Activated CD4-positive, alpha-beta T cell treated with anti-CD3 and anti-CD28 coated beads, Interleukin-2, amount 10 ng/mL, durations not matched to agents 24 days and 14 days (primary cell): ENCODE measurements at places on chromosomes 4 and X. TPM values are rescaled to one million over a fixed set of nuclear protein-coding genes. Genes with fewer than 3 reads are reported as not detected.
A peak's percentile ranks its signal among the peaks of the same experiment; 100 is the strongest.

DNA sequence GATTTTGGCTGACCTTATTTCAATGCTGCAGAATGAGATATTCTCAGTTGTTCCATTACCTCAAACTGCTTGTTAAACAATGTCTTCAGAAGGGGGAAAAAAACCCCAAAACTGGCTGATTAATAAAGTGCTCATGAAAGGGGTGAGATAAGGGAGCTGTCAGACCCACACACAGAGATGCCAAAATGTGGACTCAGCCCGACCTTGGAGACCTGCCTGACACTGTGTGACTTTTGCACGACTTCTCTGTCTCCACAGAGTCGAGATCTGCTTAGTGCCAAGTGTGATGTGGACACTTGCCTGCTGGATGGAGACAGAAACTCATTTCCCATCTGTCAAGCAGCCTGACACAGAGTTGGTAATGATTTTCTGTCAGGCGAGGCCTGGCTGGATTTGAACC, 31.5 kb downstream of the REELD1 start:
- H3K4me1 ChIP-seq = peaks cover 31% of the 10 kb centered on the region
- DNase-seq = no peak
- no peaks in the 10 kb centered on the region for H3K36me3 ChIP-seq
- H3K27ac ChIP-seq = peak overlapping the region; percentile 7

DNA sequence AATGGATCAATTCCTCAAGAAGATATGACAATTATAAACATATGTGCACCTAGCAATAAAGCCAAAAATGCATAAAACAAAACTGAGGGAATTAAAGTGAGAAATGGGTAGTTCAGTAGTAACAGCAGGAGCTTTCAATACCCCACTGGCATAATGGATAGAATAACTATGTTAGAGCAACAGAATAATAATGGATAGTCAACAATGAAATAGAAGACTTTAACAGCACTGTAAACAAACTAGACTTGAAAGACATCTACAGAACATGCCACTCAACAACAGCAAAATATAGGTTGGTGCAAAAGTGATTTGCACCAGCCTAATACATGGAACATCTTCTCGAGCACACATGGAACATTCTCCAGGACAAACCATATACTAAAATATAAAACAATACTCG, 20.0 kb upstream of the MBNL3 start:
- H3K27ac ChIP-seq = no peak overlapping the region
- H3K27me3 ChIP-seq = peaks cover 11% of the 10 kb centered on the region
- no peak for DNase-seq
- H3K36me3 ChIP-seq = no peaks in the 10 kb centered on the region

GRCh38 chr4:154457471-154457870, 34.1 kb downstream of the DCHS2 start:
- no peak overlapping the region for H3K27ac ChIP-seq
- no peaks in the 10 kb centered on the region for H3K36me3 ChIP-seq
- no peak for DNase-seq
- H3K27me3 ChIP-seq = peaks cover 11% of the 10 kb centered on the region
- no peak overlapping the region for H3K4me3 ChIP-seq

RAB9B gene
- 0.17 and 0.35 TPM in 2 replicates for total RNA-seq
